ENCODE measurements at places on chromosomes 3 and 15. TPM values are rescaled to one million over a fixed set of nuclear protein-coding genes. Genes with fewer than 3 reads are reported as not detected.

PDCD10 gene
- 49.4 TPM for total RNA-seq

MYL3 gene
- total RNA-seq: 0.36 TPM

ZNF660 gene
- 0.16 TPM for total RNA-seq

CD276 gene
- total RNA-seq: 14.7 TPM

GOLGA6L10 gene
- total RNA-seq: 3.9 TPM

GRCh38 chr3:174777813-174778212, 81.3 kb upstream of the NAALADL2 start:
- no peak for ATAC-seq

GRCh38 chr15:87354661-87355410, 901.7 kb downstream of the NTRK3 start:
- no peak for ATAC-seq

DNA sequence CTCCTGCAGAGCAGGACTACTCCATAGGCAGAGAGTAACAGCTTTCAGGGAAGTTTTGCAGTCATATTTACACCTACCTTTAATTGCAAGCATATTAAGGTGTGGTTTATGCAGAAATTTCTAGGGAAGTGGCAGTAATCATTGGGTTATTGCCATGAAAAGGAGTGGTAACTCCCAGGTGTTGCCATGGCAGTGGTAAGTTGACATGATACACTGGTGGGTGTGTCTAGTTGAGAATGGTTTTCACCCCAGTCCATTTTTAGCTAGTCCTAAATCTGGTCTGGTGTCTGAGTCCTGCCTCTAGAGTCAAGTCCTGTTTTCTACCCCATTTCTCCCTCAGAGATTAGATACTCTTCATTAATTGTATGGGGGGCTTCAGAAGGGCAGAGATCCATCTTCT, 128.4 kb upstream of the GMNC start:
- ATAC-seq: peak; percentile 71

GRCh38 chr3:4830586-4830914, 148.7 kb upstream of the BHLHE40 start:
- ATAC-seq: no peak

DNA sequence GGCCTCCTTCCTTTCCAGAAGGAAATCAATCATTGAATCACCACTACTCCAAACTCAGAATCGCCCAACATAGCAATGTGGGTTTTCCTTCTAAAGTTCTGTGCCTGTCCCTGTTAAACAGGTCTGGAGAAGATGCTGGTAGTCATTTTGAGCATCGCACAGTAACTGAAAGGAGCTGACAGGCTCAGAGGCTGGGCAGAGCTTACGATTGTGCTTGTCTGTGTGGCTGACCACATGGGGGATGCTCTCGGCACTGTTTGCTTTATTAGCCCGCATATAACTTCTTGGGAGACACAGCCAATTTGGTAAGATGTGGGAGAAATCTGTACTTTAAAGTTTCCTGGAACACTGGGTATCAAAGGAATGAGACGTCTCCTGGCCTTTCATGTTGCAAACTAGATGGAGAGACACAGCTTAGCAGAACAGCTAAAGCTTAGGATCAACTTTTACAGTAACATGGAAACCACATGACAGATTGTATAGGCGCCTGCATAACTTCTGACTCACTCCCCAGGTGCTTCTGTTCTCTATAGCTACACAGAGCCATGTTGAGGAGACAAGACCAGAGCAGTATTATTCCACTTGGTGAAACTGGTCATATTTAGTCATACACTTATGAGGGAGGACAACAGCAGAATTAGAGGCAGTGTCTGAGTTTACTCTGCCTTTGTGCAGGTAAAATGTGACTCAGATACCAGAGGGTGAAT, 374.1 kb downstream of the RORA start:
- ATAC-seq: peak; percentile 90

GRCh38 chr15:42576776-42577175, 1.4 kb downstream of the STARD9 start:
- ATAC-seq: no peak
